ENCODE measurements at places on chromosomes 2 and 18.

GRCh38 chr18:27009293-27009692, 143.8 kb upstream of the AQP4 start:
- DNase-seq = no peak

- DNase-seq = no peak
Measured at GRCh38 chr2:160315337-160315736, 115.3 kb upstream of the ITGB6 start.

- no peak for DNase-seq
Measured at GRCh38 chr18:27249933-27250332, 64.8 kb upstream of the CHST9 start.

DNA sequence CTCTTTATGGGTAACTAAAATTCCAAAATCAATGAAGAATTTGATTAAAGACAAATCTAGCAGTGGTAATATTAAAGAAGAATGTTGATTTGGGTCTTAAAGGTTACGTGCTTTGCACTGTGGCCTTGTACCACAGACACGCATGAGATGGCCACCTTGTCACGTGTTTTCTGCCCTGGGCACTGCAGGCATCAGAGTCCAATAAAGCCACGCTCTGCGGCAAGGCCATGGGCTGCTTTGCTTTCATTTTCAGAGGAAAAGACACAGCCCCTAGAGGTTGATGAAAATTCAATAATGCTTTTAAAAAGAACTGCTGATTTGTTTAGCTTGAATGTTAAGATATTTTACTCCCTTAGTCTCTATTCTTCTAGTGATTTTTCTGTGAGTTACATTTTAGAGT, 30.4 kb downstream of the AOX1 start:
- no peak for DNase-seq

DNA sequence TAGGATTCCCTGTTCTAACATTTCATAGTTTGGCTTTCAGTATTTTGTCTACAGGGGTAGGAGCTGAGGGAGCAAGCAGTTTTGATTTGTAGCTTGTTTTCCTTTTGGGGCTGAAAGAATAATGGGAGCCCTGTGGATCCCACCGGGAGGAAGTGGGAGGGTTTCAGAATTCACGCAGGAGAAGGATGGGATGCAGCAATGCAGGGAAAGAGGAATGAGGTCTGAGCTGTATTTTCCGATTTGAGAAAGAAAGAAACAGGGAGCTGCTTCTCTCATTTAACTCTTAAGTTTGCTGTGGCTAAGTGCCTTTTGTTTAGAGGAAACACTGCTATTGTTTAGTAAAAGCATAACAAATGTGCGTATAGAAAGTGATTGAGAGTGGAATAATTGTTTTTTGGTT, 141.0 kb downstream of the ADCYAP1 start:
- DNase-seq = no peak

DNA sequence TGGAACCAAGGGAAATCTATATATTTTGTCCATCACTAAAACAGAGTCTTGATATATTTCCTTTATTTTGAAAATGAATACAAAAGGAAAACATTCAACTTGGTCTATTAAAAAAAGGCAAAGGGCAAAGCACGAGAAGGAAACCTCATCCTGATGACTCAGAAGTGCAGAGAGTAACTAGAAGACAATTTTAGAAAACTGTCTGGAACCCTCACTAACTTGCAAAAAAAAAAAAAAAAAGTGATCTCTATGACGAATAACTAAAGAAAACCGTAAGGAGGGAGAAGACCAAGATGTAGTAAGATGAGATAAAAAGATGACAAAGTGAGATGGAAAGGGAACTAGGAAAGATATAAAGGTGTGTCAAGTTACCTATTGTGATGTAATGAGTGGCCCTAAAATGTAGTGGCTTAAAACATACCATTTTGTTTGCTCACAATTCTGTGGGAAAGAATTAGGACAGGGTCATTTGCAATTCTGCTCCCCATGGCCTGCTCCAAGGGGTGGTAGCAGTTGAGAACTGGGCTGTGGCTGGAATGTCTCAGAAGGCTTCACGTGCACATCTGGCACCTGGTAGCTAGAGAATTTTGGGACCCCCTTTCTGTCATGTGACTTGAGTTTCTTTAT, 303.0 kb downstream of the DYSF start:
- DNase-seq = no peak
